ENCODE measurements at places on chromosomes 2 and 18. TPM values are rescaled to one million over a fixed set of nuclear protein-coding genes. Genes with fewer than 3 reads are reported as not detected.

DNA sequence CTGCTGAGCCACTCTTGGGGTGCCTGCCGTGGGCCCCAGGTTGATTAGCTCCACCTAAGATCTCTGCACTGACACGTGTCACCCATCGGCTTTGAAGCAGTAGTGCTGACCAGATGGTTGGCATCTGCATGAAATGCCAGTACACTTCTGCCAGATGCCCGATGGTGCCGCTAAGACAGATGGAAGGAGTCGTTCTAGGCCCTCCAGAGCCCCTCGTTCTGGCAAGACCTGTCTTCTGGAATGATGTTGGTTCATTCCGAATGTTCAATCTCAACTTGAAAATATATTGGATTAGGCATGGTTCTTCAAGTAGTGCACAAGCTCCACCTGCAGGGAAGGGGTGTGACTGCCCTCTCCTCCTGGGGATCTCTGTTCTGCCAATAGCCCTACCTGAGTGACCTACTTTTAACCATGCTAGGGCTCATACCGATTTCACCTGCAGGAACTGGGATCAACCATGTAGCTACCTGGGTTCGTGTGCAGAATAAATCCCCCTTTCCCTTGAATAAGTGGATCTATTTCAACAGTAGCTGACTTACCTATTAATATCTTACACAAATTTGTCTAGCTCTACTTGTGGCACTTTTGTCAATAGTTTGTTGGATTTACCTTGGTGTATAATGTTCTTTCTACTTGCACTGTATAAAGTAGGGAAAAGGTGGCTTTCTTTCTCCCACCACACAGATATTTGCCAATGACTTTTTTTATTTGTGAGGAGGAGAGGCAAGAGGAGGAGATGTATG lies 342.6 kb downstream of the CTNNA2 start:
- DNase-seq = no peak

The HOXD4 gene
- total RNA-seq = 2.6 TPM

DNA sequence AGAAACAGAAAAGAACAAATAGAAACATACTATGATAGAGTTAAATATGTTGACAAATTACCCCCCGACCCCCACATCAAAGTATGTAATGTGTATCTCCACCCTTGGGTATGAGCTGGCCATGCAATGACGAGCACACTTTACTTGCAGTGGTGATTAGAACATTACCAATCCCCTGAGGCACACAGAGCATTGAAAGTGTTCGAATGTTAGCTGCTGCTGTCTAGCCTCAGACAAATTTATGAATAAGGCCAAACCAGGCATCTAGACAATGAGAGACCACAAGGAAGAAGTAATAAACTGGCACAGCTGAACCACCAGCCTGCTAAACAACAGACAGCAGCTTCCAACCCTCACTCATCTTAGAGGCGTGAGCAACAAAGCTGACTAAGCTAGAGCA lies 380.5 kb downstream of the DSEL start:
- no peak for DNase-seq

- no peak for DNase-seq
These were observed 71.0 kb downstream of the NOL4 start for GRCh38 chr18:34153711-34154110.

DNA sequence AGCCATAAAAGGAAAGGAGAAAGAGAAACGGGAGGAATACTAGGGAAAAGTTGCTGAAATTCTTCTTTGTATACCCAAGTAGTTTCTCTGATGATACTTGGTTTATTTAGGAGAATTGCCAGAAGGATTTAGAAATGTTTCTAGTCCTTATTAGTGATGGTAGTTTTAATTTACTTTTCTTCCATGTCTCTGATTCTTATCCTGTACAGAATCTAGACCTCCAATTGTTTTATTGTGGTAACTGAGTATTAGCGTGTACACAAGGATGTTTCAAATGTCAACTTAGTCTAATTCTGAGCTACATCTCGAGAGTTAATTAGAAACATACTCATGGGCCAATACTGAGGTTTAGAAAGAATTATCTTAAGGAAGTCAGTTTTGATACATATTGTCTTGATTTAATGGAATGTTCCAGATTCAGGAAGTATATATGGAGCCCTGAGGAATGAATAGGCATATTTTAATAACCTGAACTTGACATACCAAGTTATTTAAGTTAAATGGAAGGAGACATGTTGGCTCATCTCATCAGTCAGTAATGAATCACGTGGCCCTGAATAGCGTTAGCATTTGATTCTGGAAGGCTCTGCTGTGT lies 219.6 kb downstream of the LTBP1 start:
- DNase-seq = no peak

- DNase-seq = no peak
These were observed 56.7 kb upstream of the ARHGAP28 start for GRCh38 chr18:6672821-6673308.

DNA sequence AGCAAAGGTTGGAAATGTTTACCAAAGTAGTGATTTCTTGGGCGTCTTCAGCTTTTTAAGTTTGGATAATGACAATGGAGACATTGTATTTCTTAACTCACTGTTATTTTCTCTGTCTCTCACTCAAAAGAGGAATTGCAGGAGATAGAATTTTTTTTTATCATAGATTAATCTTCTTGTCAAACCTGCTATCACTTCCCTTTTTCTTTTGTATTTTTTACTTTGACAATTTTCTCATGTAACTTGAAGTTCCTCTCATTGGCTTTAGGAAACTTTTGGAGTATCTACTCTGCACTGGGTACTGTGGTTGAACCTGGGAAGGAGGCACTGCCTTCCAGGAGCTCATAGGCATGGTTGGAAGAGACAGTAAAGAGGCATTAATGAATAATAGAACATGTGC lies 489.1 kb downstream of the CNTNAP5 start:
- DNase-seq = no peak

The FAM110C gene
- 28.8 TPM for total RNA-seq

- no peak for DNase-seq
These were observed 1143.4 kb downstream of the CNTNAP5 start for GRCh38 chr2:125168442-125168841.

DNA sequence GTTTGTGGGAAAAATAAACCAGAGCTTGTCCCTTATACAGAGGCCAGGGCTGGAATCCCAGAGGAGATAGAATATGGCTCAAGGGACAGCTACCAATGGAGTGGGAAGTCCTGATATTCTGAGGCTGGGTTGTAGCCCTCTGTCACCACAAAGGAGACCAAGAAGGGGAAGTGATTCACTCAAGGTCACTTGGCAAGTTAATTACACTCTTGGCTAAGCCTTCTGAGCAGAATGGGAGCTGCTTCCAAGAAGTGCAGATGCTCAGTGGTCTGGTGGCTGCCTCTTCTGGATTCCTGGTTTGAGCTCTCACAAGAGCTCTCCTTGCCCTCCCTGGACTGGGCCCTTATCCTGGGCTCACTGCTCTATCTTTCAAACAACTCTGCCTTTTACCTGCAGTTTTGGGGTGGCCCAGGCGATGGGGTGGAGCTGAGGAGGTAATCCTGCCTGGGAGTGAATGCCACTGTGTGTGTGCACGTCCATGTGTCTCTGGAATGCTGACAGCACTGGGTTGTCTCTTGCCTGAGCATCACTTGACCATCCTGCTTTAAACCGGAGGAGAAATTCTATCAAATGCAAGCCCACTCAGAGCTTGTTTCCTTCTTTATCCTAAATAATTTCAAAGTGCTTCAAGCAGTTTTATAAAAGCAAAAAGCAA lies 168.2 kb downstream of the KCNS3 start:
- no peak for DNase-seq

The MALL gene
- total RNA-seq = 56.3 TPM

The SLC8A1 gene
- 11.3 TPM for total RNA-seq

DNA sequence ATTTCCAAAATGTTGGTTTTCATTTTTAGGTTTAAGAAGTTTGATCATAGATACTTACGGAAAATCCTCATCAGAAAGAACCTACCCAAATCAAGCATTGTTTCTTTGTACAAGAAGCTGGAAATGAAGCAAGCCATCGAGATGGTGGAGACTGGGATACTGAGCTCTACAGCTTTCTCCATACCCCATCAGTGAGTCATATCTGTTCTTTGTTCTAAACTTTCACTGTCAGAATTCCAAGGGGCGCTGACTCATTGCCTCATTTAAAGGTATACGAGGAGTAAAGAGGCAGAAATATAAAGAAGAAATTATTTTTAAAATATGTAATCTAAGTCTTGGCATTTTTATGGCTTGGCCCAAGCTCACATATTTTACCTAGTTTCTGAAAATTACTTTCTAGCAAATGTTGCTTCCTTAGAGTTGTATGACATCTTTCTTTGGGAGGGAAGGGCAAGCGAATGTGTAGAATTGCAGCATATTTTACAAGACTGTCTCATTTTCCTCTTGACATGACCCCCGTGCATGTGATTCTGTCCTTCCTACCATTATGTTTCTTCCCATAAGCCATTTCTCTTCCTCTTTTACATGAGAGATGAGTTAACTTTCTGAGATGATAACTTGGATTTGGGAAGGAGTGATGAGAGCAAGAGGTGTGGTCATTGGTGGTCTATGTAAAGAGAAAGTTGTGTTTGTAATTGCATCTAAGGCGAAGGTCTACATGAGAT lies 41.2 kb downstream of the SLC9A4 start:
- DNase-seq = peak; percentile 19

The FBXO15 gene
- total RNA-seq = not detected

The TNFRSF11A gene
- total RNA-seq = 7.6 TPM

GRCh38 chr2:199956062-199956380 lies 639 bp downstream of the MAIP1 start:
- DNase-seq = no peak

The MAPK4 gene
- 4.3 TPM for total RNA-seq

- DNase-seq = no peak
These were observed 7.9 kb upstream of the E2F6 start for GRCh38 chr2:11473659-11474433.

- peak; percentile 92 for DNase-seq
These were observed 119.5 kb upstream of the MCFD2 start for GRCh38 chr2:47034973-47035609.

GRCh38 chr2:41445865-41446264 lies 602.0 kb upstream of the PKDCC start:
- no peak for DNase-seq

DNA sequence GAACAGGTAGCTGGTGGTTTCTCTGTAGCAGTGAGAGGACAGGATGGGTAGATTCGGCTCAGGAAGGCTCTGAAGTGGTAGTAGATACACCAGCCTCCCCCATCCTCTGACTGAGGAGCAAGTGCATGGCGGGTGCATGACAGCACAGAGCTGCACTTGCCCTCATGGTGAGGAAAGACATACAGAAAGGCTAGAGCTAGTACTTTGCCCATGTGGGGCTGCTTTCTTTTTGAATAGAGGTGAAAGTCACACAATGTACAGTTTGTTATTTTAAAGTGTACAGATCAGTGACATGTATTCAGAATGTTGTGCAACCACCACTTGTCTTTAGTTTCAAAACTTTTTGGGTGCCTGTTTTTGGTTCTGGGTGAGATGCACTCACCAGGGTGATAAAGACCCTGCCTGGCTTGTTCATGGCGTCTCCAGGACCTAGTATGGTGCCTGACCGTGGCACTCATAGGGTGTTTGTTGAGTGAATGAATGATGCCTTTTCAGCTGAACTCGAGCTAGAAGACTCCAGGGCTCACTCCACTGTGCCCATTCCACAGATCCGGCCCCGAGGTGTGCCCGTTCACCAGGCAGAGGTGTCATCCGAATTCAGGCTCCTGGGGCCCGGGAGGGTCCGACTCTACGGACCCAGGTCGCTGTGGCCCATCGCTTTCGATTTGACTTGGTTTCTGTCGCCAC lies 421 bp upstream of the VAMP5 start:
- DNase-seq = no peak

The C2orf92 gene
- total RNA-seq = 20.2 TPM

- no peak for DNase-seq
These were observed 34.2 kb downstream of the NDUFA10 start for GRCh38 chr2:239990966-239991365.

The RRM2 gene
- 1.9 TPM for total RNA-seq

DNA sequence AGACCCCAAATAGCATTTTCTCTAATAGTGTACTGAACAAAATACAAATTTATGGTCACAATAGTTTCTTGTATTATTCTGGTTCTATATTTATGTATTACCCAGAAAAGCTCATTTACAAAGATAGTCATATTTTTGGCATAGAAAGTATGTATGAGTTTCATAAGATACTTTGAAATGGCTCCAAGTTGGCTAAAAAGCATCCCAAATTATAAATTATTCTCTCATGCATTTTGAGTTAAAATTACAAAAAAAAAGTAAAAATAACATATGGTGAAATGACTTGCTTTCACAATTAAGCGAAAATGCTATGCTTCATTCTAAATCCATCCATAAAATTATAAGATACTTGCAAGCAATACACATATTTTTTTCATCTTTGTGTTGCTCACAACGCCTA lies 530.7 kb downstream of the ZNF804A start:
- DNase-seq = no peak

- peak; percentile 62 for DNase-seq
These were observed 40.0 kb upstream of the FAHD2A start for GRCh38 chr2:95362486-95362885.

The CACNB4 gene
- total RNA-seq = 2.9 TPM

DNA sequence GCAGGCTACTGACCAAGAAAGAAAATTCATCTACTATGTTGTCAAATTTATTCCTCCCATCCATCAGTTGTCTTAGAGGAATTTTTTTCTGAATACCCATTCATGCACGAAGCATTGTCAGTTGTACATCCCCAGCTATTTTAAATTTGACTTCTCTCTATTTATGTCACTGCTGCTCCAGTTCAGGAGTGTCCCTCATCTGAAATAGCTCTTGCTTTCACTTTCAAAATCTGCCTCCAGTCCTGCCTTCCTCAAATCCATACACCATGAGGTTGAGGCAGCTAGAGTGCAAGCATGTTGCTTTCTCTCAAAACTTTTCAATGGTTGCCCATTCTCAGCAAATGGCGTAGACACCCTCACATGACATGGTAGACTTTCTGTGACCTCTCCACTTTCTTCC lies 335.4 kb upstream of the CDH2 start:
- DNase-seq = no peak

The CABLES1 gene
- 30.1 TPM for total RNA-seq

DNA sequence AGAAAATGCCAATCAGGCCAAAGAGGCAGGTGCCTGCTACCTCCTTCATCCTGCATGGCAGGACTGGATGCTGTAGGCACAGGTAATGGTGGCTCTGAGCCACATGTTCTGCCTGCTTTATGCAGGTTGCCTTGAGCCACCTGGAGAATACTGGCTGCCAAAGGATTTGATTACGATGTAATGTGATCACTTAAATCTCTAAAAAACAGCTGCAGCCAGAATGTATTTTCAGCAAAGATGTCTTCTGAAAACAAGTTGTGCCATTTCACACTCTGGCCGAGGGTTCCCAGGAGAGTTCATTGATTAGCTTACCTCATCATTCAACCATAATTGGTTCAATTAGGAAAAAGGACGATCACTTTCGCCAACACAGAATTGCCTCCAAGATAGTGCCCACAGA lies 17.9 kb upstream of the MSGN1 start:
- DNase-seq = no peak

GRCh38 chr2:183035954-183036669 lies 2.1 kb downstream of the NCKAP1 start:
- no peak for DNase-seq

DNA sequence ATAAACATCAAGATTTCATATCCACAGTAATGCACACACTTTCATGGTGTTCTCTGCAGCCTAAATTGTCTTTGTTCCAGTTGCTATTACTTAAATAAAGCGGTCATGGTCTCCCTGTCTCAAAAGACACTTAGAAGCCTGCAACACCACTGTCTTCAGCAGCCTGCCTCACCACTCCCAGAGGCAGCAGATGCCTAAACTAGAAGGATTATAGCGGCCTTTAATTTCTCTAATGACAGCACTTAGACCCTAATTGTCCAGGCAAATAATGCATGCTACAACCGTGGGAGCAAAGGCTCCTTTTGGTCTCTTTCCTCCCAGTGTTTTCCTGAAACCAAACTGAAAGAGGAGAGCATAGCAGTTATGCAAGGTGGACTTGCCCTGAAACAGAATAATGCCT lies 248.8 kb upstream of the SLC39A10 start:
- DNase-seq = no peak

Data from lower leg skin (tissue), 4 donors.